Stimulated activated CD8-positive, alpha-beta memory T cell treated with anti-CD3 and anti-CD28 coated beads, Interleukin-7, amount 100 ng/mL, for 1 hour (primary cell): ENCODE measurements at places on chromosomes 1 and 21.

- DNase-seq: no peak
Observed at GRCh38 chr1:182244451-182244850, 147.1 kb downstream of the GLUL start.

GRCh38 chr1:184158896-184159681 is 107.6 kb downstream of the TSEN15 start:
- DNase-seq: no peak

DNA sequence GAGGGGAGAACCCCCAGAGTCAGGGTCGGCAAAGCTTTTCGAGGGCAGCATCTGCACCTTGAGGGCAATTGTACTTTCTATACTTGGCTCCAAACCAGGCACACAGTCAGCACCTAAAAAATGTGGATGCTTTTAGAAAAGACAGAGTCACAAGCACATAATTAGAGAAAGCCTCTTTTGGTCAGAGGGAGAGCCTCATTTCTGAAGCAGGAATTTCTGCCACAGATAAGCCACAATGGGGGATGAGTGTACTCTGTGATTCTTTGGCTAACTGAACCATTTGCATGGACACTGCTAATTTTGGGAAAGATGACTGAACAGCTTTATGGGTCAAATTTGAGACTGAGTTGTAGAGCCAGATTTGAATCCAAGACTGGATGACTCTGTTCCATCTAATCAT is 635.7 kb downstream of the KIF26B start:
- no peak for DNase-seq

GRCh38 chr1:36116901-36117300 is 8.1 kb downstream of the COL8A2 start:
- no peak for DNase-seq

- DNase-seq: no peak
Observed at GRCh38 chr1:221753828-221754188, 11.9 kb upstream of the DUSP10 start.

GRCh38 chr1:159965263-159965662 is 11.2 kb upstream of the SLAMF9 start:
- DNase-seq: no peak

DNA sequence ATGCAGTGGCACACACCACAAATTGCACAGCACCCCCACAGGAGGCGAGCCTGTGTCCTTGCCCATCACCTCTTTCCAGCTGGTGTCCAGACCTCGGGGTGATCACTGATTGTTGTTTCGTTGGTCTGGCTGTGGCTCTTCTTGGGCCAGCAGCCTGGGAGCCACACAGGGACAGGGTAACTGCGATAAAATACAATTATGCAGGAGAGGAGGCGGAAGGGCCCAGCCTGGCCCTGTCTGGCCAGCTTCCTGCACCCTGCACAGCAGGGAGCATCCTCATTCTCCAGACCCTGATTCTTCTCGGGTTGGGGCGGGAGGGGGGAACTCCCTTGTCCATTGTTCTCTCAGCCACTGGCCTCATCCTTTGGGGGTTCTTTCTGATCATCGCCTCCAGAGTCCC is 83.6 kb downstream of the ADARB1 start:
- DNase-seq: no peak

GRCh38 chr1:9699361-9699760 is 47.8 kb downstream of the PIK3CD start:
- DNase-seq: no peak

GRCh38 chr1:227766015-227766634 is 30.9 kb downstream of the SNAP47 start:
- DNase-seq: peak; percentile 72

GRCh38 chr1:9601942-9602793 is 13.5 kb downstream of the TMEM201 start:
- no peak for DNase-seq

DNA sequence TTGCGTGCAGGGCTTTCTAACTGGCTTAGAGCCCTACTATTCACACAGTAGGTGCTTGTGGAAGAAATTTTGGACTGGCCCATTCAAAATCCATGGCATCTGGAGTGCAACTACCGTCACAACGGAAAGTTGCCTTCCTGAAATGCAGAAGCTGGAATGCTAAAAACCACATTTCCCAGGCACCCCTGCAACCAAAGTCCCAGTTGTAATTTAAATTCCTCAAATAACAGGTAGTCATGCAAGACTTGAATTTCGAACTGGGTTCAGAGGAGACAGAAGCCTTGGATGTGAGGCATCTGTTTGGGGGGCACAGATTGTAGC is 186.7 kb downstream of the TOMM20 start:
- no peak for DNase-seq

DNA sequence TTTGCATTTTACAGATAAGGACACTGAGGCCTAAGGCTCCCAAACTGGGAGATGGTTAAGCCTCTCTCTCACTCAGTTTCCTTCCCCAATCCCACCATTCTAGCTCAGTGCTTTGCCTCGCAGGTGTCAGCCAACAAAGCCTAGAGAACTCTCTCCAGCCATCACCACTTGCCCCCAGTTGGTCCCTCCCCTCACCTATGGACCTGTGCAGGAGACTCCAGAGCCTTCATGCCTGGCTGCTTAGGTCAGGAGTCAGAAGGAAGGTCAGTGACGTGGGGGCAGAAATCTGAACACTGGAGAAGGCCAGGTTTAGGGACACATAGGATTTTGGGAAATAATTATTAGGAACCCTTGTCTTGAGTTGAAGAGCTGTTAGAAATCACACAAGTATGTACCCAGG is 295.3 kb downstream of the PTPRU start:
- no peak for DNase-seq

DNA sequence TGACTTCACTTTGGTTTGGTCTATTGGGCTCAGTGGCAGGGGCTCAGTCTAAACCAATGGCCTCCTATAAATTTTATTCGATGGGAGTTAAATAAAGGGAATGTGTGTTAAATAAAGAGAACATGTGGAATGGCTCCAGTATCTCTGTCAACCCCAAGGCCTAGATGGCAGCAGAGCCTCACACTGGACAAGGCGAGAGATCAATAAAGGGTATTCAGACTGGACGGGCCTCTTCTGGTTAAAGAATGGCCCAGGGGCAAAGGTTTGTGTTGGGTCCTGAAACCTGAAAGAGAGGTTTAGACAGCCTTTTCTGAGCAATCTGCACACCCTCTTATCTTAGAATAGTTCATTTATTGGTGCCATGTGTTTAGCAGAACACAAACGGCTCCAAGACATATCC is 34.7 kb downstream of the SH3BP5L start:
- DNase-seq: no peak

DNA sequence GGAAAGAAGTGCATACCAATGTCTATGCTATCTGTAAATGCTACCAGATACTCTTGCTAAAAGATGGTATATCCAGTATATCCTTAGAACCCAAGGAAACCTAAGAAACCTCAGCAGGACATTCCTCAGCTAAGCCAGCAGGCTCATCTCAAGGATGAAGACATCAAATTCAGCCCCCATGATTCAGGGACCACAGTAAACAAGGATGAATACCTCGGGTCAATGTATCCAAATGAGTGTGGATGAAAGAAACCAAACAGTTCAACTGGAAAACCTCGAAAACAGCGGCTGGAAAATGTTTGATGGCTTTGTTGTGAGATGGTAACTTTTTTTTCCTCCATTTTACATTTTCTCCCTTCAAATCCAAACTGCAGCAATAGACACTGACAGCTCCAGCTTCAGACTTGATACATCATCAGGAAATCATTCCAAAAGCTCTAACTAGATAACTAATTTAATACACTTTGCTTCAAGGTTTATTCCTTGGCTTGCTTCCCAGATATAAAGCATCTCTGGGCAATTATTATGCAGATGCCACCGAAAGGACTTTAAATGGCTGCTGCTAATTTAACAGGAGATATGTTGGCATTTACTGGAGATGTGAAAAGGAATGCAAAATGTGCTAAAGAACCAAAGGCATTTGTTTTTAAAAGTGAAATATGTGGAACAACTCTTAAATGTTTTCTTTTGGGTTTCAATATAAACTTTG is 73.6 kb downstream of the SMYD2 start:
- DNase-seq: no peak

GRCh38 chr1:81813691-81814090 is 13.0 kb downstream of the ADGRL2 start:
- DNase-seq: no peak

DNA sequence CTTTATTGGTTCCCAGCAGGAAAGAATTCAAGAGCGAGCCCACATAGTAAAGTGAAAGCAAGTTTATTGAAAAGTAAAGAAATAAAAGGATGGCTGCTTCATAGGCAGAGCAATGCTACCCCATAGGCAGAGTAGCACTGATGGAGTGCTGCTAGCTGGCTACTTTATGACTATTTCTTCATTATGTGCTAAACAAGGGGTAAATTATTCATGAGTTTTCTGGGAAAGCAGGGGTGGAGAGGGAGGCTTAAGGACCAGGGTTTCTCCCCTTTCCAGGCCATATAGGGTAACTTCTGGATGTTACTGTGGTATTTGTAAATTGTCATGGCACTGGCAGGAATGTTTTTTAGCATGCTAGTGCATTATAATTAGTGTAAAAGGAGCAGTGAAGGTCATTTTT is 1271.4 kb downstream of the KCNT2 start:
- DNase-seq: no peak

- DNase-seq: no peak
Observed at GRCh38 chr1:115669886-115670285, 28.1 kb downstream of the VANGL1 start.

- DNase-seq: no peak
Observed at GRCh38 chr1:89274411-89274857, 1.8 kb upstream of the GBP5 start.

DNA sequence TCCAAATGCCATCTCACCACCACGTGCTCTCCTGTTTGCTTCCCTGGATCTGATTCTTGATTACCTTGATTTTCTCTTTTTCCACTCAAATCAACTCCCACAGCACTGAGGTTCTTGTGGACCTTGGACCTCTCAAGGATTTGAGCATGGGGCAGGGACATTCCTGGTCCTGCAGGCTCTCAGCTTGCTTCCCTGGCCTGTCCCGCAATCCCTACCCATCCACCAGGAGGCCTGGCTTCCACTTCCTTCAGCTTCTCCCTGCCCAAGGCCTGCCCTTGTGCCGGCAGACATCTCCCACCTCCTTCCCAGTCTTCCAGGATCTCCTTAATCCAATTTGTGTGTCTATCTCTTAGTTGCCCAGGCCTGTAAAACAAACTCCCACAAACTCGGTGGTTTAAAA is 21.6 kb downstream of the PLA2G2A start:
- no peak for DNase-seq

- peak; percentile 40 for DNase-seq
Observed at GRCh38 chr1:158930504-158930903, 848 bp upstream of the PYHIN1 start.

- DNase-seq: no peak
Observed at GRCh38 chr1:205470131-205470530, 14.3 kb upstream of the BLACAT1 start.

GRCh38 chr1:243554686-243555085 is 295.4 kb downstream of the AKT3 start:
- DNase-seq: no peak

DNA sequence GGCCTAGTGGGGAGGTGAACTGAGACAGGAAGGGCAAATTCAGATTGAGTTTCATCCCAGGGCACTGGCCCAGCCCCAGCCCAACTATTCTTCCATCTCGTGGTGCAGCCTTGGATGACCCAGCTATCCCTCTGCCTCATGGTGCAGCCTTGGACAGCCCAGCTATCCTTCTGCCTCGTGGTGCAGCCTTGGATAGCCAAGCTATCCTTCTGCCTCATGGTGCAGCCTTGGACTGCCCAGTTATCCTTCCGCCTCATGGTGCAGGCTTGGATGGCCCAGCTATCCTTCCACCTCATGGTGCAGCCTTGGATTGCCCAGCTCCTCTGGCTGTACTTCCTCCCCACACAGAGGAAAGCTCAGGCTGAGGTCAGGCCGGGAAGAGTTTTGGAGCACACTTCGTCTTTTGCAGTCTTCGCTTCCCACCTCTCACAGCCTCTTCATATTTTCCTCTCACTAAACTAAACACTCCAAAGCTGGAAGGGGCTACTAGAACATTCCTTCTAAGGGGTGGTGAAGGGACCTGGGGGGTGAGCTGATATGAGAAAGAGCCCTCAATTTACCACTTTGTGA is 69.8 kb upstream of the TTC34 start:
- no peak for DNase-seq
